ENCODE measurements at places on chromosomes 11 and 22. TPM values are rescaled to one million over a fixed set of nuclear protein-coding genes. Genes with fewer than 3 reads are reported as not detected.

Gene TOLLIP
- 56.3 TPM for total RNA-seq

- no peak for DNase-seq
- H3K4me1 ChIP-seq = peaks cover 5% of the 10 kb centered on the region
- H3K4me3 ChIP-seq = no peak overlapping the region
- H3K36me3 ChIP-seq = peaks cover 9% of the 10 kb centered on the region
Measured at GRCh38 chr11:76069001-76069400, 137.3 kb downstream of the WNT11 start.

Gene GVQW3
- 2.5 TPM for total RNA-seq

- no peaks in the 10 kb centered on the region for H3K36me3 ChIP-seq
- H3K4me3 ChIP-seq = no peak overlapping the region
- no peaks in the 10 kb centered on the region for H3K4me1 ChIP-seq
- DNase-seq = no peak
- peaks cover 19% of the 10 kb centered on the region for H3K27me3 ChIP-seq
Measured at GRCh38 chr11:4565371-4565770, 16.2 kb upstream of the OR52I2 start.

DNA sequence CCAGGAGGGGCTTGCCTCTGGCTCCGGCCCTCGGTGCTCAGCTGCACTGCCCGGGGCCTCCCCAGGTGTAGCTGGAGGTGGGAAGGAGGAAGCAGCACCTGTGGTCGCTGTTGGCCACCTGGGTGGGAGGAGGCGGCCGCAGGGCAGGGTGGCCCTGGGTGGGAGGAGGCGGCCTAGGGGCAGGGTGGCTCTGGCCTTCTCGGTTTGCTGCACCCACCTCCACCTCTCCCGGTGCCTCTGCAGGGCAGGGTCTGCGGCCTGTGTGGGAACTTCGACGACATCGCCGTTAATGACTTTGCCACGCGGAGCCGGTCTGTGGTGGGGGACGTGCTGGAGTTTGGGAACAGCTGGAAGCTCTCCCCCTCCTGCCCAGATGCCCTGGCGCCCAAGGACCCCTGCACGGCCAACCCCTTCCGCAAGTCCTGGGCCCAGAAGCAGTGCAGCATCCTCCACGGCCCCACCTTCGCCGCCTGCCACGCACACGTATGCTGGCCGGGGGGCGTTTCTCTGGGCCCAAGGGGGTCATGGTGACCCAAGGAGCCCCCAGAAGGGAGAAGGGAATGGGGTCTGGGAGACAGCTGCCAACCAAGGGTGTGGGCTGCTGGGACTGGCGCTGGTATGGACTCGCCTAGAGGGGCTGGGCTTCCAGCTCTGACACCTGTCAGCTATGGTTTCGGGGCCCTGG lies 20.6 kb downstream of the MUC5AC start:
- no peak overlapping the region for H3K4me3 ChIP-seq
- no peak overlapping the region for H3K27ac ChIP-seq
- H3K36me3 ChIP-seq = no peaks in the 10 kb centered on the region
- no peaks in the 10 kb centered on the region for H3K27me3 ChIP-seq

Measured in T-helper 17 cell (primary cell).